ENCODE measurements at places on chromosomes 16 and 17. TPM values are rescaled to one million over a fixed set of nuclear protein-coding genes. Genes with fewer than 3 reads are reported as not detected.

The TAT gene
- total RNA-seq = 6.7 TPM

The BRCA1 gene
- total RNA-seq = 0.85 TPM

The CACNA1G gene
- 1.2 TPM for total RNA-seq

The ATP2C2 gene
- total RNA-seq = not detected

The TBC1D3G gene
- not detected for total RNA-seq

The SCGB1C2 gene
- not detected for total RNA-seq

DNA sequence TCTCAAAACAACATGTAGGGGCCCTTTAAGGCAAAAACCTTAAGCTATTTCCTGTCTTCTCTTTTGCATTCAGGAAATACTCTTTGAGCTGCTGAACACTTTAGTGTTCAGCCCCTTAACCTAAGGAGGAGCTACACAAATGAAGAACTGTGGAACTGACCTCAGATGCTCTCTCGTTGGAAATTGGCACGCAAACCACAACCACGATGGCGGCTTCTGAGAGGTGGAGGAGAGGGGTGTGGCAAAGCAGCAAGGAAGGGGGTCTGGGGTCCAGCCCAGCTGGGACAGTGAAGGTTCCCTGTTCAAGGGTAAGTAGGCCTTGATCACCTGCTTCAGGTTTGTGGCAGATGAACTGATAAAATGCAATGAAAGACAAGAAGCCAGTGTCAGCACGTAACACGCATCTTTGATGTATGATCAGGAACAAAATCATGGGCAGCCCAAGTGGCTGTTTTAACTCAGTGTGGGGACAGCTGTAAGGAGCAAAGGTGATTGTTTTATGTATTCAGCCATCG, 291.6 kb upstream of the TNRC6C start:
- no peaks in the 10 kb centered on the region for H3K36me3 ChIP-seq
- no peak overlapping the region for H3K4me3 ChIP-seq
- no peaks in the 10 kb centered on the region for H3K4me1 ChIP-seq
- DNase-seq = no peak

The FTO gene
- 50.2 TPM for total RNA-seq

DNA sequence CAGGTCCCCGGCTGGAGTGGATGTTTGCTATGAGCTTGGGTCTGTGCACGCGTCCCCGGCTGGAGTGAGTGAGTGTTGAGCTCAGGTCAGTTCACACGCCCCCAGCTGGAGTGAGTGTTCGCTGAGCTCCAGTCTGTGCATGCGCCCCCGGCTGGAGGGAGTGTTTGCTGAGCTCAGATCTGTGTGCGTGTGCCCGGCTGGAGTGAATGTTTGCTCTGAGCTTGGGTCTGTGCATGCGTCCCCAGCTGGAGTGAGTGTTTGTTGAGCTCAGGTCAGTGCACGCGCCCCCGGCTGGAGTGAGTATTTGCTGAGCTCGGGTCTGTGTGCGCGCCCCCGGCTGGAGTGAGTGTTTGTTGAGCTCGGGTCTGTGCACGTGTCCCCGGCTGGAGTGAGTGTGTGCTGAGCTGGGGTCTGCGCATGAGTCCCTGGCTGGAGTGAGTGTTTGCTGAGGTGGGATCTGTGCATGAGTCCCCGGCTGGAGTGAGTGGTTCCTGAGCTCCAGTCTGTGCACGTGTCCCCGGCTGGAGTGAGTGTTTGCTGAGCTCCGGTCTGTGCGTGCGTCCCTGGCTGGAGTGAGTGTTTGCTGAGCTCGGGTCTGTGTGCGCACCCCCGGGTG, 284.2 kb downstream of the SNX29 start:
- H3K4me1 ChIP-seq = no peaks in the 10 kb centered on the region
- H3K36me3 ChIP-seq = no peaks in the 10 kb centered on the region
- no peak for DNase-seq
- no peak overlapping the region for H3K4me3 ChIP-seq
- H3K27ac ChIP-seq = no peak overlapping the region

DNA sequence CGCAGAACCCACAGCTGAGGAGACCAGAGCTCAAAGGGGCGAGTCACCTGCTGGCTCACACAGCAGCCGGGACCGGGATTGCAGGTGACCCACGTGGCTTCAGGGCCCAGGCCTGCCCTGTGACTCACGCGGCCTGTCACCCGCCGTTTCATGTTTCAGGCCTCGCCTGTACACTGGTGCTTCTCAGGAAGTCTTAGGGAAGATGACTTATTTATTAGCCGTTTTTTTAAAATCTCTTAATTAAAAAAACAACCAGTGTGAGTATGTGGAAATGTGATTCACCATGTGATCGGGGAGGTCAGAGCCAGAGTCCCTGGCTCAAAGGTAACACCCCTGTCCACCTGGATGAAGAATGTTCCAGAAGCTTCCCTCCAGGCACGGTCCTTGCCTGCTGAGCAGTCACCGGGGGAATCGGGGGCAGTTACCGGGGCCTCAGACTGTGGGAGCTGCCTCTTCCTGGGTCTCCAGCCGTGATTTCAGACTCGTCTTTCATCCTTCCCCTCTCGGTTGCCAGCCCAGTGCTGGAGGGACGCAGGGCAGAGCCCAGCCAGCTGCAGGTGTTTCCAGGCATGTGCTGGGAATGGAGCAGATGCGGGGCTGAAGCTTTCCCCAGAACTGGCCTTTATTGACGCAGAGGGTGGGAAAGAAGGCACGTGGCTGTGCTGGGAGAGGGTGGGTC, 49.3 kb downstream of the CMIP start:
- H3K4me1 ChIP-seq = no peaks in the 10 kb centered on the region
- no peak overlapping the region for H3K4me3 ChIP-seq
- H3K27ac ChIP-seq = peak overlapping the region; percentile 40
- no peaks in the 10 kb centered on the region for H3K36me3 ChIP-seq
- DNase-seq = no peak

- H3K4me3 ChIP-seq = no peak overlapping the region
- no peak for DNase-seq
- H3K4me1 ChIP-seq = peaks cover 14% of the 10 kb centered on the region
- no peaks in the 10 kb centered on the region for H3K27me3 ChIP-seq
- no peaks in the 10 kb centered on the region for H3K36me3 ChIP-seq
Observed at GRCh38 chr16:67179421-67180080, 4.2 kb downstream of the MATCAP1 start.

The TXNDC11 gene
- total RNA-seq = 86.5 TPM

DNA sequence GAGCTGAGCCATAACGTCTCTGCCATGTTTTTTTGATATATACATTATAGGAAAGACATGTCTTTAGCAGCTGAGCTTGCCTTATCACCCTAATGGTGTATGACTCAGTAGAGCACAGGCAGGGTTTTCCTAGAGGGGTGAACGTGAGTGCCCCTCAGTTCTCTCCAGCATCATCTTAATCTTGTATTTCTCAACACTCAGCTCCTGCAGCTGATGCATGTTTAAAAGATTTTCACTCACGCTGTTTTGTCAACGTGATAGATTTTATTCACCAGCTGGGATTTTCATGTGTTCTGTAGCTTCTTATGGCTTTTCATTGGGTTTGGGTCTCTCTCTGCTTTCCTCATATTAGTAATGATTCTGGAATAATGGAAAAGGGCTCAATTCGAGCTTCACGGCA, 186.0 kb upstream of the PMFBP1 start:
- no peak for DNase-seq
- no peak overlapping the region for H3K4me3 ChIP-seq
- H3K27me3 ChIP-seq = no peaks in the 10 kb centered on the region
- H3K4me1 ChIP-seq = no peaks in the 10 kb centered on the region
- H3K36me3 ChIP-seq = no peaks in the 10 kb centered on the region

The FOXN1 gene
- not detected for total RNA-seq

- no peaks in the 10 kb centered on the region for H3K36me3 ChIP-seq
- peak overlapping the region; percentile 75 for H3K27ac ChIP-seq
- H3K27me3 ChIP-seq = no peaks in the 10 kb centered on the region
Observed at GRCh38 chr17:8175795-8176196, 384 bp downstream of the TMEM107 start.

The BLMH gene
- total RNA-seq = 6.9 TPM

GRCh38 chr17:1493291-1493980, 950 bp upstream of the MYO1C start:
- H3K27ac ChIP-seq = peak overlapping the region; percentile 95
- no peak overlapping the region for H3K4me3 ChIP-seq
- no peaks in the 10 kb centered on the region for H3K27me3 ChIP-seq
- no peak for DNase-seq
- H3K36me3 ChIP-seq = peaks cover 15% of the 10 kb centered on the region

DNA sequence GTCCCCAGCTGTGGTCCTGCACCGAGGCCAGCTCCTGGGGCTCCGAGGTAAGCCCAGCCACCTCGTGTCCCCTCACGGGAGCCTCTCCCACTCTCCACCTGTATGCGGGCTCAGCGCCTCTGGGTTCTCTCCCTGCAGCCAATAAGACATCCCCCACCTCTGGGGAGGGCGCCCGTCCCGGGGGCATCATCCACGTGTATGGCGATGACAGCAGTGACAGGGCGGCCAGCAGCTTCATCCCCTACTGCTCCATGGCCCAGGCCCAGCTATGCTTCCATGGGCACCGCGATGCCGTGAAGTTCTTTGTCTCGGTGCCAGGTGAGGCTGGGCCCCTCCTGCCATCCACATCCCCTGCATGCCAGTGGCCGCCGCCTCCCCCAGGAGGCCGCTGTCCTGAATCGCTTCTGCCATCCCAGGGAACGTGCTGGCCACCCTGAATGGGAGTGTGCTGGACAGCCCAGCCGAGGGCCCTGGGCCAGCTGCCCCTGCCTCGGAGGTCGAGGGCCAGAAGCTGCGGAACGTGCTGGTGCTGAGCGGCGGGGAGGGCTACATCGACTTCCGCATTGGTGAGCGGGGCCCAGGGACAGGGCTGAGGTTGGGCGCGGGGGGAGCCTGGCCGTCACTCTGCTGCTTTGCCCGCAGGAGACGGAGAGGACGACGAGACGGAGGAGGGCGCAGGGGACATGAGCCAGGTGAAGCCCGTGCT, 3.1 kb downstream of the NME3 start:
- H3K4me3 ChIP-seq = no peak overlapping the region
- H3K27ac ChIP-seq = no peak overlapping the region
- no peaks in the 10 kb centered on the region for H3K27me3 ChIP-seq
- no peak for DNase-seq

The KIF18B gene
- total RNA-seq = not detected

The MVP gene
- 244 TPM for total RNA-seq

The C16orf86 gene
- total RNA-seq = 1.6 TPM

DNA sequence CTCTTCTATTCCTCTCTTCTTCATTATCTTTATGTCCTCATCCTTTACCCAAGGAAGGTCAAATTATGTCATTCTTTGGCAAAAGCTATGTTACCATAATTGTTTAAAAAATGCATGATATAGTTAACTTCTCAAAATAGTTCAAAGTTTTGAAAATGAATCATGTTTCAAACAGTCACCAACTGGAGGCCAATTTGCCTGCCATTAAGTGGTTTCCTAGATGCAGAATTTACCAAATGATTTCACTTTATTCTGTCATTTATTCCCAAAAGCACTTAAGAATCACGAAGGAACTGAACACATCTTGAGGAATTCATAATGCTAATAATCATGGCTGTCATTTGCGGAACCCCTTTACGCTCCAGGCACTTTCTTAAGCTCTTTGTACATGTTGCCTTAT, 190.9 kb upstream of the CDH11 start:
- H3K36me3 ChIP-seq = no peaks in the 10 kb centered on the region
- no peaks in the 10 kb centered on the region for H3K27me3 ChIP-seq
- no peak for DNase-seq
- H3K4me3 ChIP-seq = no peak overlapping the region

GRCh38 chr16:64440005-64440404, 681.9 kb downstream of the CDH11 start:
- no peak overlapping the region for H3K27ac ChIP-seq
- H3K4me1 ChIP-seq = no peaks in the 10 kb centered on the region
- H3K4me3 ChIP-seq = no peak overlapping the region
- no peak for DNase-seq
- H3K27me3 ChIP-seq = no peaks in the 10 kb centered on the region

The MRPL45 gene
- 27.5 TPM for total RNA-seq

DNA sequence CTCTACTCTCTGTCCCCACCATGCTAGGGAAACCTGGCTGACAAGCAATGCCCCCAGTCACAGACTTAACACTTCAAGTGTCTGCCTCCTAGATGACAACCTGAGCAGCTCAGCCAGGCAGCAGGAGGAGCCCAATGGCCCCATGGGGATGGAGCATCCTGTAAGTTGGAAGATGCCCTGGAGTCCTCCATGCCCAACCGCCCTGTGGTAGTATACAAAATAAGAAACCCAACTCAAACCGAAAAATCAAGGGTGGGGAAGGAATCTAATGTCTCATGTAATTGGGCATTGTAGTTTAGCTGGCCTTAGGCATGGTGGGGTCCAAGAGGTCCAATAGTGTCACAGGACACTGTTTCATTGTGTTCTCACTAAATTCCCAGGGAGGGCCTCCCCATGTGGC, 104.0 kb downstream of the AIPL1 start:
- no peaks in the 10 kb centered on the region for H3K27me3 ChIP-seq
- no peak overlapping the region for H3K4me3 ChIP-seq
- no peak for DNase-seq
- H3K27ac ChIP-seq = no peak overlapping the region
- H3K36me3 ChIP-seq = no peaks in the 10 kb centered on the region
- no peaks in the 10 kb centered on the region for H3K4me1 ChIP-seq

DNA sequence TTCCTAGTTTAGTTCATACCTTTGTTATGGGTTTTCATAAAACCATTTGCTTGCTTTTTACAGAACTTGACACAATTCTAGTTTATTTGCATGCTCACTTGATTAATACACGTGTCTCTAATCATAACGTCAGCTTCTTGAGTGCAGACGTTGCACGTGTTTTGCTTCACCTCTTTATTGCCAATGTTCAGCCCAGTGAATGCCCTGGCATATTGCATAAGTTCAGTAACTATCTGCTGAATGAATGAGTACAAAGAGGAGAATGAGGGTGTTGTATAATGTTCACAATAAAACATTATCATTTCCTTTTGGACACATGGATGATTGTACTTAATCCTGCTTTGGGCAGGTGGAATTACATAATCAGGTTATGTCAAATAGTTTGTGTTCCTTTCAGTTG, 519.8 kb downstream of the HS3ST4 start:
- no peaks in the 10 kb centered on the region for H3K36me3 ChIP-seq
- no peaks in the 10 kb centered on the region for H3K4me1 ChIP-seq
- no peaks in the 10 kb centered on the region for H3K27me3 ChIP-seq
- DNase-seq = no peak

DNA sequence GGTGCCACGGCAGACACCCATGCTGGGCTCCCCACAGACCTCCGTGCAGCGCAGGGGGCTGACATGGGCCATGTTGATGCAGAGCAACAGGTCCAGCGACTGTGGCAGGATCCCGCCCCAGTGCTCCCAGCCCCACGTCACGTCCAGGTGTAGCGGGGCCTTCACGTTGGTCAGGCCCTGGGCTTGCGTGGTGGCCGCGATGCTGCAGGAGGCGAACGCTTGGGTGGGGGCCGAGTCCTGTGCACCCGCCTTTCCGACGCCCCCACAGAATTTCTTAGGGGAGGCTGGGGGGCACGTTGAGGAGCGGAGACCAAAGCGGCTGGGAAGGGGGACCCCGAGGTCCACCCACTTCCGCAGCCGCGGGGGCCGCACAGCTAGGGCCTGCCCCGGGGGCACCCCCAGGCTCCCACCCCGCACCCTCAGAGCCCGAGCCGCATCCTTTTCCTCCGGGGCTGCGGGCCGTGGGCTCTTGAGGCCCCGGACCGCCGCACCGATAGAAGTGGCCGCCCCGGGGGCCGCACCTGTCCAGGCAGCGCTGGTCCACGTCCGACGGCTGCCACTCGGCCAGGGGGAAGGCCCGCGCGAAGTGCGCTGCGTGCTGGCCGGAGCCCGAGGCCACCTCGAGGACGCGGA, 416 bp downstream of the METTL26 start:
- H3K27ac ChIP-seq = peak overlapping the region; percentile 99
- H3K4me3 ChIP-seq = peak overlapping the region; percentile 97
- no peak for DNase-seq
- H3K36me3 ChIP-seq = peaks cover 17% of the 10 kb centered on the region
- peaks cover 6% of the 10 kb centered on the region for H3K4me1 ChIP-seq
- H3K27me3 ChIP-seq = no peaks in the 10 kb centered on the region

Data from ascending aorta (tissue), 2 donors.